GM23248 (cell line): ENCODE measurements at places on chromosomes 11 and 22. TPM values are rescaled to one million over a fixed set of nuclear protein-coding genes. Genes with fewer than 3 reads are reported as not detected.

CDC42EP1 gene
- 122 and 130 TPM in 2 replicates for polyA plus RNA-seq

- H3K36me3 ChIP-seq, result no peaks in the 10 kb centered on the region
- no peaks in the 10 kb centered on the region for H3K27me3 ChIP-seq
- no peak overlapping the region for H3K4me3 ChIP-seq
- no peak for DNase-seq
- no peaks in the 10 kb centered on the region for H3K4me1 ChIP-seq
- no peak overlapping the region for H3K27ac ChIP-seq
Measured at GRCh38 chr11:102640946-102641345, 15.8 kb upstream of the MMP20 start.

GRCh38 chr11:112216561-112217105 is 9.6 kb upstream of the PTS start:
- no peaks in the 10 kb centered on the region for H3K36me3 ChIP-seq
- peak; percentile 8 for DNase-seq
- H3K4me3 ChIP-seq, result no peak overlapping the region
- H3K27me3 ChIP-seq, result no peaks in the 10 kb centered on the region

FTH1 gene
- polyA plus RNA-seq, result 10,305 and 10,611 TPM in 2 replicates

GRCh38 chr11:30346068-30346688 is 23.3 kb downstream of the ARL14EP start:
- H3K4me1 ChIP-seq, result no peaks in the 10 kb centered on the region
- peaks cover 4% of the 10 kb centered on the region; the same call in 1 of the 2 replicates for H3K27me3 ChIP-seq
- peak; percentile 74 for DNase-seq
- H3K27ac ChIP-seq, result no peak overlapping the region

- H3K4me3 ChIP-seq, result no peak overlapping the region
- DNase-seq, result no peak
- H3K27me3 ChIP-seq, result no peaks in the 10 kb centered on the region
- no peak overlapping the region for H3K27ac ChIP-seq
- H3K4me1 ChIP-seq, result no peaks in the 10 kb centered on the region
Measured at GRCh38 chr11:66363805-66364535, 7.6 kb downstream of the SLC29A2 start.

GRCh38 chr11:101008961-101009689 is 120.5 kb downstream of the PGR start:
- H3K36me3 ChIP-seq, result no peaks in the 10 kb centered on the region
- H3K4me1 ChIP-seq, result no peaks in the 10 kb centered on the region
- no peak for DNase-seq
- no peaks in the 10 kb centered on the region for H3K27me3 ChIP-seq
- H3K27ac ChIP-seq, result no peak overlapping the region
- no peak overlapping the region for H3K4me3 ChIP-seq

MFRP gene
- not detected in 2 replicates for polyA plus RNA-seq

DNA sequence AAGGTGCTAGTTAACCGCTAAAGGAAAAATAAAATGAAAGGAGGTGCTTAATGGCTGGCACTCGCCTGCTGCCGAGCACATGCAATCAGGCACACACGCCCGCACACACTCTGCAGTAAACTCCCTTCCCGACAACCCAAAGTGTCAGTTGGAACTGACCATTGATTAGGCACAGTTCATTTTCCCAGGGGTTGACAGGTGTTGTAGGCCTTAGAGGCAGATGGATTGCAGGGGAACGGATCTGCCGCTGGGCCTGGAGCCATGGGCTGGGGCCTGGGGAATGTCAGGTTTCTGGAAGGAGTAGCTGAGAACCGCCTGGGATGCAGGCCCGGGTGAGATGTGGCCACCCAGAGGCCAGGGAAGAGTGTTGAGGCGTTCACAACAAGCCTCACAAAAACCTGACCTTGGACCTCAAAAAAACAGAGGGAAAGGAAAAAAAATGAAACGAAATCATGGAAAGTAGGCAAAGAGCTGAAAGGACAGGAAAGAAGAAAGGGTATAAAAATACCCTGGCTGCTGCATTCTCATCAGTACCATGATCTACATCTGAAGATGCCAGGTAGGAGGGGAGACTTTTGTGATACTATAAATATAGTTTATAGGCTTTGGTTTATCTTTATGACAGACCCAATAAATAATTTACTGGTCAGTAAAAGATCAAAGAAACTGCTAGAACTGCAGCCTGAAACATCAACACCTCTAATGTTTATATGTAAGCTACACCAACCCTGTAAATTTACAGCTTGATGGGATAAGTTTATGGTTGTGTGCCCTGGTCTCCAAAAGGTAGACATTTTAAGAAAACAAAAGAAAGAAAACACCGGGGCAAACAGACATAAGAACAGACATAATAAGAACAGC is 313.4 kb downstream of the BUD13 start:
- no peaks in the 10 kb centered on the region for H3K36me3 ChIP-seq
- no peaks in the 10 kb centered on the region for H3K4me1 ChIP-seq
- H3K27ac ChIP-seq, result no peak overlapping the region
- H3K27me3 ChIP-seq, result peaks cover 12% of the 10 kb centered on the region; the same call in 1 of the 2 replicates

TCN2 gene
- polyA plus RNA-seq, result 4.5 and 4.8 TPM in 2 replicates

DNA sequence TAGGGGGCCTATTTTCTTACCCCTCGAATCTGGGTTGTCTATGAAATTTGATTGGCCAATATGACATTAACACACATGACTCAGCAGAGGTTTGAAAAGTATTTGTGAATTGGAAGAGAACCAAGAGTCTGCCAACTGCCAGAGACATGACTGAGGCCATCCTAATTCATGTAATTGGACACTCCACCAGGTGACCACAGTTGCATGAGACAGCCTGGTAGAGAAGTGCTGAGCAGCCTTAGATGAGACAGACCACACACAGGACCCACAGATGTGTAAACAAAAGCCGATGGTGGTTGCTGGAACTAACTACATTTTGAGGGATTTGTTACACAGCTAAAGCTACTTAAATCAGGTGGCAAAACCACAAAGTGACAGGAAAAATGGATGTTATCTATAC is 855 bp upstream of the MS4A5 start:
- peak; percentile 0 for DNase-seq
- H3K4me1 ChIP-seq, result no peaks in the 10 kb centered on the region
- no peaks in the 10 kb centered on the region for H3K27me3 ChIP-seq
- H3K36me3 ChIP-seq, result no peaks in the 10 kb centered on the region
- H3K27ac ChIP-seq, result no peak overlapping the region
- H3K4me3 ChIP-seq, result no peak overlapping the region

GRCh38 chr22:23061471-23062280 is 8.6 kb upstream of the GNAZ start:
- H3K36me3 ChIP-seq, result no peaks in the 10 kb centered on the region
- H3K4me1 ChIP-seq, result no peaks in the 10 kb centered on the region
- no peak overlapping the region for H3K4me3 ChIP-seq
- H3K27ac ChIP-seq, result no peak overlapping the region

- DNase-seq, result peak; percentile 87
- no peak overlapping the region for H3K27ac ChIP-seq
- peaks cover 6% of the 10 kb centered on the region; the same call in 1 of the 2 replicates for H3K4me1 ChIP-seq
Measured at GRCh38 chr22:46462726-46463371, 74.6 kb downstream of the CELSR1 start.

GRCh38 chr11:134132808-134133207 is 63.9 kb downstream of the JAM3 start:
- H3K27ac ChIP-seq, result no peak overlapping the region
- DNase-seq, result peak; percentile 41
- no peaks in the 10 kb centered on the region for H3K36me3 ChIP-seq
- no peaks in the 10 kb centered on the region for H3K27me3 ChIP-seq
- H3K4me1 ChIP-seq, result no peaks in the 10 kb centered on the region

DNA sequence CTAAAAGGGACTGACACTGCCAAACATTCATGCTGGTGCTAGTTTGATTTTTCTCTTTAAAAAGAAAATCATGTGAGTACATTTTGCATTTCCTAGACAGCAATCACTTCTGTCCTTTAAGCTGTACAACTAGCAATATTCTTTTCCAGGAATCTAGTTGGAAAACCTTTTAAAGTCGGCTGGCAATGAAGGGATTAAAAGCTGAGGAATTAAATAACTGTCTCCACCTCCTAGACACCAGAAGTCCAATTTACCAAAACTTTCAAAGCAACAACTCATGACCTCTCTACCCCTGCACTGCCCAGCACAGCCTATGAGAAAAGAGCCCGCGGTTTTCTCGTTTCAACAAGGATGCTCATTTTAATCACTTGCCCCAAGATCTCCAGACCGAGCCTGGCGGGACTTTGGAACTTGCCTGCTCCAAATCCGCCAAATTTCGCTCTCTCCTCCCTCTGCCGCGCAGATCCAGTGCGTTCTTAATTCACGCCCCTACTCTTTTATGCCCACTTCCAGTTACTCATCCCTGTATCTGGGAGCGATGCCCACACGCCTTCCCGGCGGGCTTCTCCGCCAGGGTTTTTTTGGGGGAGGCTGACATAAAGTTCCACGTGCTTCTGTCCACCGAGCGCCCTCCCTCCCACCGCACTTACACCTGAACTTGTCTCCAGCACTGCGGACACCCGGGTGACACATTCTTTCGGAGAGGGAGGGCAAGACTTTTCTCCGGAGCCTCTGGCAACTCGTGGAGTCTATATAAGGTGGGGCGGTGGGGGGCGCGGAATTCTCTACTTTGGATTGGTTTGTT is 2.5 kb downstream of the MPPED2 start:
- peak; percentile 12 for DNase-seq
- H3K36me3 ChIP-seq, result no peaks in the 10 kb centered on the region
- H3K27me3 ChIP-seq, result peaks cover 56% of the 10 kb centered on the region
- H3K27ac ChIP-seq, result no peak overlapping the region
- no peak overlapping the region for H3K4me3 ChIP-seq

DNA sequence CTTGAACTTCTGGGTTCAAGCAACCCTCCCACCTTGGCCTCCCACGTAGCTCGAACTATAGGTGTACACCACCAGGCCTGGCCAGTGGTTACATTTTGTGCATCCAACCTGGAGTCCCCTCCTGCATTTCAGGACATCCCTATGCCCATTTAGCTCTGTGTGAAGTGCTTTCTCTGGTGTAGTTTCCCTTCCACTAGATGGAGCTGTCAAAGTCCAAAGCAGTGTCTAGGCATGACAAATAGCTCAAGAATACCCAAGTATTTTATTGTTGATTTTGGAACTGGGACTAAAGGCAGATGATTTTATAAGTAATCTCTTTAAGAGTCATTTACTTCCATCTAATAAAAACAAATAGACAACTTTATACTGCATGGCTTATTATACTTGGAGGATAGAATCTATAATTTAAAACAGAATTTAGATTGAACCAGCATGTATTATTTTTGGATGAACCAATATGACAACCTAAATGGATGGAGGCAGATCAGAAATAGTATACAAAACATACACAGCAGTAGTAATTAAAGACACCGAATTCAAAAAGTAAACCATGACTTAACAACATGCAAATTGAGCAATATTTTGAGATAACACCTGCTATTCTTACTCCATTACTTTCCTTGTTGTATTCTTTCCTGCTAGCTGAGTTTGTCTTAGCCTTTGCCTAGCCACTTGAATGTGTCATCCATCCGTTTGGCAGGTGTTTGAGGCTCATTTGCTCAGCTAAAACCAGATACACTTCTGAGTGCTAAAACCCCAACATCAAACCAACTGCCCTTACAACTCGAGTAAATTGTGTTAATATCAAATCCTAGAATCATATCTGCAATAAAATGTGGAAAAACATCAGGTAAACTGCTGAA is 37.7 kb downstream of the EIF4ENIF1 start:
- no peak overlapping the region for H3K4me3 ChIP-seq
- H3K27me3 ChIP-seq, result no peaks in the 10 kb centered on the region
- no peak overlapping the region for H3K27ac ChIP-seq
- peaks cover 34% of the 10 kb centered on the region for H3K36me3 ChIP-seq
- H3K4me1 ChIP-seq, result 0 out of 2 replicates have a peak, but pooled peaks cover 4% of the 10 kb centered on the region

GRCh38 chr22:36350751-36351594 is 36.8 kb downstream of the MYH9 start:
- peak overlapping the region; percentile 64 for H3K27ac ChIP-seq
- H3K4me3 ChIP-seq, result no peak overlapping the region
- peaks cover 46% of the 10 kb centered on the region for H3K4me1 ChIP-seq

DNA sequence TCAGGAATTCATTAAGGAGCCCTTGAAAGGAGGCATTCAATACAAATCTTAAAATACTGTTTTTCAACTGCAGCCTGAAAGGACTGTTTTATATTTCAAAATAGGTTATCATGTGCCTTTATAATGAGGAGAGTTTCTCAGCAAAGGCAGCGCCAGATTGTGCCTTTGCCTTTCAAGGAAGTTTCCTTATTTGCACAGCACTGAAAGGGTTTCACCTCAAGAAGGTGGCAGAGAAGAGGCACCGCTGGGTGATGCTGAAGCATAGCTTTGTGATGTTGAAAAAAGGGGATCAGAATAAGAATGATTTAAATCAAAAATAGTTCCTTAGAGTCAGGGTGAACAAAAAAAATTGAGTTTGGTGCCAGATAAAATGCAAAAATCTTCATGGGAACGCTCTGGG is 601.0 kb upstream of the KIRREL3 start:
- H3K4me1 ChIP-seq, result no peaks in the 10 kb centered on the region
- no peak overlapping the region for H3K4me3 ChIP-seq

YDJC gene
- 20.0 and 25.1 TPM in 2 replicates for polyA plus RNA-seq

MACROD1 gene
- polyA plus RNA-seq, result 18.6 and 21.2 TPM in 2 replicates

ELFN2 gene
- 0.19 and 0.48 TPM in 2 replicates for polyA plus RNA-seq

DNA sequence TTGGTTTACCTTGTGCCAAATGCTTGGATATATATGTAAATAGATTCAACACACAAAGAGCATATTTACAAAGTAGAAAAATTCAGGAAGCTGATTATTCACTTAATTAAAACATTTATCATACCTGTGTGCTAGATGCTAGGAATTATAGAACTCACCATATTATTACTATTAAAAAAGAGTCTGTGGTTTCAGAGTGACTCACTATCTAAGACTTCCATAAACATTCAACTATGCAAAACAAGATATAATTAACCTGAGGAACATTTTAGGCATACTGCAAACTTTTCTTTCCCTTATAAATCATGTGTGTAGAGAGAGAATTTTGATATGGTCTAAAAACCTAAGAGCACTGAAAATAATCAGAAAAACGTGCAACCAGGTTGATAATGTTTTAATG is 27.3 kb downstream of the CTSC start:
- H3K4me1 ChIP-seq, result peaks cover 12% of the 10 kb centered on the region
- no peak overlapping the region for H3K4me3 ChIP-seq
- no peaks in the 10 kb centered on the region for H3K27me3 ChIP-seq
- no peak overlapping the region for H3K27ac ChIP-seq

GRCh38 chr11:64675450-64676260 is 47.3 kb downstream of the NRXN2 start:
- peaks cover 12% of the 10 kb centered on the region for H3K4me1 ChIP-seq
- H3K36me3 ChIP-seq, result no peaks in the 10 kb centered on the region
- H3K27me3 ChIP-seq, result peaks cover 32% of the 10 kb centered on the region
- no peak overlapping the region for H3K4me3 ChIP-seq
- no peak overlapping the region for H3K27ac ChIP-seq
- DNase-seq, result peak; percentile 97
